ENCODE measurements at places on chromosomes 5 and 9. TPM values are rescaled to one million over a fixed set of nuclear protein-coding genes. Genes with fewer than 3 reads are reported as not detected.

Gene GARIN3
- total RNA-seq: not detected

Gene PLEKHG4B
- not detected for total RNA-seq

Gene ADGRD2
- not detected for total RNA-seq

Gene AHRR
- total RNA-seq: 16.0 TPM

Gene PAEP
- total RNA-seq: 0.77 TPM

Gene PFN3
- not detected for total RNA-seq

Gene SHOC1
- total RNA-seq: not detected

Gene NUTM2G
- not detected for total RNA-seq

Gene ENTPD2
- total RNA-seq: 0.09 TPM

Gene RNF183
- total RNA-seq: not detected

Gene ZBTB5
- total RNA-seq: 7.2 TPM

Gene CRHBP
- total RNA-seq: not detected

Gene SLCO6A1
- not detected for total RNA-seq

Gene PCDHGA12
- total RNA-seq: 27.2 TPM

Gene FCN2
- total RNA-seq: not detected

Gene SV2C
- not detected for total RNA-seq

Gene IFNA7
- total RNA-seq: not detected

Gene ADAMTSL2
- total RNA-seq: 2.8 TPM

Gene CDKN2A
- total RNA-seq: 41.4 TPM

Gene ZDHHC21
- 1.4 TPM for total RNA-seq

Gene GOLGA1
- total RNA-seq: 7.5 TPM

Gene PCDHB10
- 0.12 TPM for total RNA-seq

Gene N4BP3
- under 0.01 TPM for total RNA-seq

Gene FOXD4L4
- total RNA-seq: not detected

Gene FAM221B
- total RNA-seq: not detected

Gene ELOVL7
- not detected for total RNA-seq

Gene DAB2IP
- total RNA-seq: 32.5 TPM

Gene AGXT2
- not detected for total RNA-seq

Gene LCN9
- not detected for total RNA-seq

Gene PPP2R2B
- total RNA-seq: not detected

Gene PCDHGA9
- 1.4 TPM for total RNA-seq

Gene CER1
- not detected for total RNA-seq

Gene CDX1
- total RNA-seq: 0.12 TPM

Gene OR1Q1
- not detected for total RNA-seq

Gene ZNF454
- 1.5 TPM for total RNA-seq

Gene MYOT
- total RNA-seq: not detected
